ENCODE measurements at places on chromosomes 12 and 14.

- DNase-seq, result no peak
Measured at GRCh38 chr12:109157986-109158385, 41.6 kb downstream of the ACACB start.

DNA sequence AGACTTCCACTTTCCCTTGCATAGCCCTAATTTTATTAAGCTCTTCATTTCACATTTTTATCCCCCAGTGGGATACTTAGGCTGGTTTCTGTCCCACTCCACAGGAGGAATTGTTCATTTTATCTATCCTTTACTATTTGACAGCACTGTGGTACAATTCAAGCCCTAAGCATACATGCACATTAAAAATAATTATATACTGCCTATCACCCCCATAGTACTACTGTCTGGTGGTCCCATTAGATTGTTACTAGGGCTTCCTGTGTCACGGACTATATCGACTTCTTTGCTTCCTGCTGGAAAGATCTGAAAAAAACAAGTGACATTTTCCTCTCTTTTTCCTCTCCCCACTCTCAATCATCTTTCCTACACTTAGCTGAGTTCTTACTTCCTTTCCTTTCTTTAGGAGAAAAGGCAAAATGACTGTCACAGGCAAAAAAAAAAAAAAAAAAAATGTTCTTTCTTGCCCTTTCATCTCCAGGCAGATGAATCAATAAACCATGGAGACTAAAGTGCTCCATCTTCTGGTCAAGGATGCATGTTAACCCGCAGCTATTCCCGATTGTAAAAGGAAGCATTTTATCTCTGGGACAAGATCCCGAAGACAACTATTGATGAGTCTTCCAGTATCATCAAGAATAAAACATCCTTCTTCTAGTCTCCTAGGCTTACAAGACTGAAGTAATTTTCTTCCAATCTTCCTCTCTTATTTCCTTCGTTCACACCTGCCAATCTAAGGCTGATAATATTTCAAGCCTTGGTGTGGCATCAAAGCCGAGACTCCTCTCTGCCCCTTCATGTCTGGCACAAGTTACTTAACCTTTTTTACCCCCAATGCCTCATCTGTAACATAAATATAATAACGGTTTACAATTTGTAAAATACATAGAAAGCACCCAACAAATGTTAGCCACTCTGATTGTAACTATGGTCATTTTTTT, 94.4 kb upstream of the PLEKHG7 start:
- no peak for DNase-seq

- no peak for DNase-seq
Measured at GRCh38 chr12:67468549-67469245, 179.8 kb upstream of the DYRK2 start.

DNA sequence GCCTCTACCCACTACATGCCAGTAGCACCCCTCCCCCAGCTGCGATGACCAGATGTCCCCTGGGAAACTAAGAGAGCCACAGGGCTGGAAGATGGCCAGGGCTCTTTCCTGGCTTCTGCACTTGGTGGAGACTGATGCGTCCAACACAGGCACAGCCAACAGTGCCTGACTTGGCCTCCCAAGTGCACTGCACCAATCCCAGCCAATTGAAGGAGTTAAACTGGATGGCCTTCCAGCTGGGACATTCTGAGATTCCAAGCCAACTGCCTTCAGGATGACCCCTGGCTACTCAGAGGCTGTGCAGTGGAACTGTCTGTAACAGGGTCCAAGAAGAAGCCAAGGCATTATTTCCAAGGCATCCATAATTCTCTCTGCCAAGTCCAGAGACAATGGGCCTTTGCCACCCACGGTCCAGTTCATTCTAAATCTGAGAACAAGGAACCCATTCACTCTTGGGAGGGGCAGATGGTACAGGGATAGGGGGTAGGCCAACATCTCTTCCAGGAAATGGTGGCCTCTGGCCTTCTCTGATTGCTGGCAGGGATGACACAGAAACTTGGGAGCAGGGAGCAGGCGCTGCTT, 35.2 kb downstream of the PRIMA1 start:
- DNase-seq, result no peak

DNA sequence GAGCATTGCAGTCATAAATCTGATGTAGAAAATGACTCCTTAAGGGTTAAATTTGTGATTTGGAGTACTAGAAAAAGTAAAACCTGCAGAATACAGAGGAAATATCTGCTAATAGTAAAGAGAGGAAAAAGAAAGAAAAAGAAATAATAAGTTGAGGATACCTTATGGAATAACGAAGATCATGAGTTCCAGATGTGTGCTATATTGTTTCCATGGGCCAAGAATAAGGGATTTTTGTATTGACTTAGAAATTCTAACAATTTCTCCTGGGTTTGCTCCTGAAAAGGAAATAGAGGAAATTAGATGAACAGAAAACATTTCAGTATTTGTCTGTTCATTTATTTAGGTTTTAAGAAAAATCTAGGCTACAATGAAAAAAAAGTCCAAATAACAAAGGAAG, 115.3 kb downstream of the ALG10B start:
- DNase-seq, result no peak

DNA sequence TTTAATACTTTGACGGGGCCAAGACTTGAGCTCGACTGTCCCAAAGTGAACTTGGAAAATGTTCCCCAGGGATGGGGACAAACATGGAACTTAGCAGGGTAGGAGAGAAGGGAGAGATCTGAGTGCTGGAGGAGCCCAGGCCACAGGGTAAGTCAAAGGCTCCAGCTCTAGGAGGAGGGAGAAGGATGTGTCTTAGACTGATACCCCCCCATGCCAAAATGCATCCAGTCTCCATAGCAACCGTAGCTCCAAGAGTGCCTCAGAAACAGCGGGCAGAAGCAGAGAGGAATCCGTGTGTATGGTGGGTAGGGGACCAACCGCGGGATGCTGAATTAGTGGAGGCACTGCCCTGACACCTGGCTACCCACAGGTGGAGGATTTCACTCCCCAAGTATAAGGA, 845 bp upstream of the AGAP2 start:
- no peak for DNase-seq

DNA sequence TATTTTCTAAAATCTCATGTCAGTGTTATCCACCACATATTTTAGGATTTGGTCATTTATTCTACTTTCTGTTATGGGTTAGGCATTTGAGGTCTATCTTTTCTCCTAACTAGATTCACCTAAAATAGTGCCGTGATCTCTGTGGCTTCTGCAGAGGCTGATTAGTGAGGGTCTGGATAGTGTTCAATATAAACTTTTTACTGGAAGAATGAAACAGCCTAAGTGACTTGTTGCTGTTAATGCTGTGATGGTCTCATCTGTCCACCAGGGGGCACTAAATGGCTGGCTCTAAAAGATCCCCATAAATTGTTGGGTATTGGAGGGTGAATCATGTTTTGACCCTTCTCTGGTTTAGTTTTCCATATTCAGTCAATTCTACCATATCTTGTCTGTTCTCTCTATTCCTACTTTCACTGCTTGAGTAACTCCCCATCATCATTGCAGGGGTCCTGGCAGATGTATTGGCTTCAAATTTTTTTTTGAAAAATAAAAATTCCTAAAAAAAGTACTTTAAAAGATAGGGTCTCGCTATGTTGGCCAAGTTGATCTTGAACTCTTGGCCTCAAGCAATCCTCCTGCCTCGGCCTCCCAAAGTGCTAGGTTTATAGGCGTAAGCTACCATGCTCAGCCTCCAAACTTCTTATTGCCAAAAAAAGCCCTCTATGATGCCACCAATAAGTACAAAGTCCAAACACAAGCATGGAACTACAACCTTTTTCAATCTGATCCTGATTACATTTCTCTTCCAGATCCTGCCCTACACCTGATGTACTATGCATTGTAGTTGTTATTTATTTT, 6.9 kb downstream of the PABPN1 start:
- peak; percentile 66 for DNase-seq

DNA sequence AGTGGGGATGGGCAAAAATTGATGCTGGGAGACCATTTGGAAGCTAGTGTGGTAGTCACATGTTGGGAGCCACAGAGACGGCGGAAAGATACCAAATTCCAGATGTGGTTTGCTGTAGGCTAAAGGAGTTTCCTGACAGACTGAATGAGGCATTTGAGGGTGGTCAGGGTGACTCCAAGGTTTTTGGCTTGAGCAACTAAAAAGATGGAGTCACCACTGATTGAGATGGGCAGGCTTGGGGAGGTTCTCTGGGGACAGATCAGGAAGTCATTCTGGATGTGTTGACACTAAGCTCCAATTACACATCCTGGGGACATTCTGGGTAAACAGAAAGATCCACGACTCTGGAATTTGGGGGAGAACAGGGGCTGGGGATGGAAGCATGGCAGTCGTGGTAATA, 15.5 kb upstream of the SERPINA9 start:
- no peak for DNase-seq

- no peak for DNase-seq
Measured at GRCh38 chr12:40988824-40989223, 199.3 kb upstream of the PDZRN4 start.

GRCh38 chr14:99884834-99885648, 91.8 kb downstream of the EML1 start:
- peak; percentile 54 for DNase-seq

DNA sequence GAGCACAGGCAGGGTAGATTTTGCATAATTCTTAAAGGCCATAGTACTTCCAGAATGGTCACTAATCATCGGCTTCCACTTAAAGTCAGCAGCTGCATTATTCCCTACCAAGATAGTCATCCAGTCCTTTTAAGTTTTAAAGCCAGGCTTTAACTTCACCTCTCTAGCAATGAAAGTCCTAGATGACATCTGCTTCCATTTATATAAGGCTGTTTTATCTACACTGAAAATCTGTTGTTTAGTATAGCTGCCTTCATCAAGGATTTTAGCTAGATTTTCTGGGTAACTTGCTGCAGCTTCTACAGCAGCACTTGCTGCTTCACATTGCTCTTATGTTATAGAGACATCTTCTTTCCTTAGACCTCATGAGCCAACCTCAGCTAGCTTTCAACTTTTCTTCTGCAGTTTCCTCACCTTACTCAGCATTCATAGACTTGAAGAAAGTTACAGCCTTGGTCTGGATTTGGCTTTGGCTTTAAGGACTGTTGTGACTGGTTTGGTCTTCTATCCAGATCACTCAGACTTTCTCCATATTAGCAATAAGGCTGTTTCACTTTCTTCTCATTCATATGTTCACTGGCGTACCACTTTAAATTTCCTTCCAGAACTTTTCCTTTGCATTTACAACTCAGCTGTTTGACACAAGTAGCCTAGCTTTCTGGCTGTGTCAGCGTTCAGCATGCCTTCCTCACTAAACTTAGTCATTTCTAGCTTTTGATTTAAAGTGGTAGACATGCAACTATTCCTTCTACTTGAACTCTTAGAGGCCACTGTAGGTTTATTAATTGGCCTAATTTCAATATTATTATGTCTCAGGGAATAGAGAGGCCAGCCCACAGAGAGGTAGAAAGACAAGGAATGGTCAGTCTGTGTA, 209.9 kb upstream of the GARIN2 start:
- DNase-seq, result no peak

DNA sequence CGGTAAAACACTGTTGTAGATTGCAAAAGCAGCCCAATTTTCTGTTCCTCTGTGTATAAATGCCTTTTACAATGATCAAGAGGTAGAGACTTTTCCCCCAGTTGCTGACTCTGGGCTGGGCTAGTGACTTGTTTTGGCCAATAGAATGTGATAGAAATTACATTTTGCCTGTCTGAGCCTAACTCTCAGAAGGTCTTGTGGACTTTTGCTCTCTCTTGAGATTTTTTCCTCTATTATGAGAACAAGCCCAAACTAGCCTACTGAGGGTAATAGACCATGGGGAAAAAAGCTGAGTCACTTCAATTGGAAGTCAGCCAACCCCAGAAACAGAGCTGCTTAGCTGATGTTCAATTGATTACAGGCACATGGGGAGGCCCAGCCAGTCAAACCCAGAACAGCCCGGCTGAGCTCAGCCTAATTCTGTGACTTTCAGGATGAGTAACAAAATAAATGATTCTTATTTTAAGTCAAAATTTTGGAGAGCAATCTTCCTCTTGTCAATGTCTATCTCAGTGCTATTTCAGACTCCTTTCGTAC, 61.4 kb downstream of the MYF5 start:
- DNase-seq, result no peak

GRCh38 chr14:102445066-102445465, 64.5 kb downstream of the ANKRD9 start:
- no peak for DNase-seq

DNA sequence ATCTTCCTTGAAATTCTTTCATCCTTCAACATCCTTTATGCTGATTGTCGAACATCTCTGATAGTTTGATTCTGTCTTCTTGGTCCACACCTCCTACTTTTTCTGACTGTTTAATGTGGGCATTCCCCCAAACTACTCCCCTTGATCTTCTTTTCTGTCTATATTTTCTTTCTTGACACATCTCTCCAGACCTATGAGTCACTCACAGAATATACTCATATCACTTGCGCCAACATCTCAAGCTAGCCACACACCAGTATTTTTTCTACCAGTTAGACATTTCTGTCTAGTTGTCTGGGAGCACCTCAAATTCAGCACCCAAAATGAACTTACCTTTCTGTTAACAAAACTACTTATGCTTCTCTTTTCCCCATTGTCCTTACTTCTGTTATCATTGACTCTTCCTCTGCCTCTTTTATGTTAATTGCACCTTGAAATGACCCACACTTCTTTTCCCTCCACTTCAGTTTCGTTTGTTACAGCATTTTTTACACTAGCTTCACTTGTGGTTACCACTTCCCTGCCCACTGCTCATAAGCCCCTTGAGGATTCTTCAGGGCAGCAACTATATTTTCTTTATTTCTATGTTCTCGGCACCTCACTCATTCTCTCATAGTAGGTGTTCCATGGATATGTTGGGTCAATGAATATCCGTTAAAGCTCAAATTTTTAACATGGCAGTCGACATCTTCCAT, 33.5 kb downstream of the TSHR start:
- peak; percentile 48 for DNase-seq

- peak; percentile 41 for DNase-seq
Measured at GRCh38 chr12:90953956-90954421, 987 bp downstream of the CCER1 start.

- no peak for DNase-seq
Measured at GRCh38 chr14:77347751-77348150, 26.9 kb downstream of the GSTZ1 start.

DNA sequence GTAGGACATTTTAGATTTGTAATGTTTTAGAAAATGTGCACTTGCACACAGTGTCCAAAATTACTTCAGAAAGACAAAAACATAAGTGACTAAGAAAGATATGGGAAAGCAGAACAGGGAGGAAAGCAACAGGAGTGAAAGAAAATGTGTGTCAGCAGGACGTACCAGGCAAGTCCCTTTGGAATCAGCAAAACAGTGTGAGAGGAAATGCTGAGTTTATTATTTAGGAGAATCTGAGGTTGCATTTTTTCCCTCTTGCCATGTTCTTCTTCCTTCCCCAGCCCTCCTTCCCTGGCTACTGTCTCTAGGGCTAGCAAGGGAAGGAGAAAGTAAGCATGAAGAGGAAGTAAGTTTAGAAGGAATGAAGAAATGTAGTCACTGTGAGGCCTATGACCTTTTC, 67.7 kb upstream of the CD163 start:
- DNase-seq, result no peak

- DNase-seq, result no peak
Measured at GRCh38 chr14:72443256-72443655, 450.6 kb downstream of the DPF3 start.

- DNase-seq, result no peak
Measured at GRCh38 chr12:1474041-1474573, 120.3 kb downstream of the FBXL14 start.

GRCh38 chr14:56996721-56997399, 186.6 kb upstream of the OTX2 start:
- DNase-seq, result no peak
